ENCODE measurements at places on chromosomes 11 and 22. TPM values are rescaled to one million over a fixed set of nuclear protein-coding genes. Genes with fewer than 3 reads are reported as not detected.

Gene OR10D3
- total RNA-seq = not detected

Gene KCNJ5
- 1.1 TPM for total RNA-seq

- no peak for DNase-seq
- H3K4me1 ChIP-seq = no peaks in the 10 kb centered on the region
- no peaks in the 10 kb centered on the region for H3K27me3 ChIP-seq
- peak overlapping the region; percentile 3 for H3K27ac ChIP-seq
Observed at GRCh38 chr11:95829580-95830259, 39.4 kb downstream of the CEP57 start.

DNA sequence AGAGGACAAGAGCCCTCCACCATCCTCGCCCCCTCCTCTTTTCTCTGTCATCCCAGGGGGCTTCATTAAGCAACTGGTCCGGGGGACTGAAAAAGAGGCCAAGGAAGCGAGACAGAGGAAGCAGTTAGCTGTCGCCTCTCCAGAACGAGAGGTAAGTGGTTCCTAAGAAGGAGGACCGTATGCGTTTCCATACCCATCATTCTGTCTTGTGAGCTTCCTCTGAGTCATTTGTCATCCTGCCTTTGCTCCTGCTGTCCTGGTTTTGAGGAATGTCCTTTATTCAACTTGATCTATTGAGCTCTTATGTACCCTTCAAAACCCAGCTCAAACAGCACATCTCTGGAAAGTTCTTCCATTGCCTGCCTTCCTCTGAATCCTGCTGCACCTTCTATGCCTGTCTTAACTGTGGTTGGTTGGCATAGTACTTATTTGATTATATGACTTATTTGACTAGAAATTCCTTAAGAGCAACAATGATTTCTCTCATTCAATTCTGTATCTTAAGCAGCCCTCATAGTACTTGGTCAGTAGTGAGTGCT lies 21.3 kb downstream of the MYO18B start:
- H3K4me3 ChIP-seq = no peak overlapping the region
- peaks cover 3% of the 10 kb centered on the region for H3K36me3 ChIP-seq
- H3K27ac ChIP-seq = no peak overlapping the region
- no peak for DNase-seq
- peaks cover 7% of the 10 kb centered on the region for H3K27me3 ChIP-seq

GRCh38 chr11:6237266-6237665 lies 1.6 kb upstream of the CNGA4 start:
- no peak overlapping the region for H3K4me3 ChIP-seq
- peaks cover 12% of the 10 kb centered on the region for H3K4me1 ChIP-seq
- H3K27ac ChIP-seq = no peak overlapping the region
- H3K36me3 ChIP-seq = no peaks in the 10 kb centered on the region
- no peaks in the 10 kb centered on the region for H3K27me3 ChIP-seq

DNA sequence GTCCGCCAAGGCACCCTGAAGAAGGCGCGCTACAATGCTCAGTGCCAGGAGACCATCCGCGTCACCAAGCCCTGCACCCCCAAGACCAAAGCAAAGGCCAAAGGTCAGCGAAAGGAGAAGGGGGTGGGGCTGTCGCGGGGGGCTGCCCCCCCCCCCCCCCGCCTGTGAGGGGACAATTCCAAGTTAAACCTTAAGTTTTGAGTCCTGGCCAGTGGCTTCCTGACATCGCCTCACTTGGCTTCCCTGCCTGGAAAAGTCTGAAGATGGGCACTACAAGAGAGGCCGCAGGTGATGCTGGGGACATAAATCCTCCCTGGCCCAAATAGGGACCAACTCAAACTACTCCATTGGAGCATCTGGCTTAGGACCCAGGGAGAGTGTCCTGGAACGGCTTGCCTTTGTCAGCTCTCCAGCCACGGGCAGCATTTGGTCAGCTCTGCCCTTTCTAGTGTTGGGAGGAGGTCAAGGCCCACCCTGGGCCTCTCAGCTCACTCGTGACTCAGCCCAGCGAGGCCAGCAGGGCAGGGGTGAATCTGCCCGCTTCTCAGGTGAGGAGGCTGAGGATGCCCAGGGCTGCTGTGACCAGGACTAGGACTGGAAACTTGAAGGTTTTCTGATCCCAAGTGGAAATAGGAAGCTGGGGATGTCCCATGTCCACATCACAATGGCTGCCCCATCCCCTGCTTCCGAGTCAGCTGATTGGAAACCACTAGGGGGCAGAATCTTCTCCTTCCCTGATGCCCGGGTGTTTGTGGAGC lies 1.4 kb downstream of the MDK start:
- peaks cover 19% of the 10 kb centered on the region for H3K27me3 ChIP-seq
- H3K4me1 ChIP-seq = peaks cover 12% of the 10 kb centered on the region
- no peak for DNase-seq
- peak overlapping the region; percentile 92 for H3K4me3 ChIP-seq
- H3K27ac ChIP-seq = peak overlapping the region; percentile 37

DNA sequence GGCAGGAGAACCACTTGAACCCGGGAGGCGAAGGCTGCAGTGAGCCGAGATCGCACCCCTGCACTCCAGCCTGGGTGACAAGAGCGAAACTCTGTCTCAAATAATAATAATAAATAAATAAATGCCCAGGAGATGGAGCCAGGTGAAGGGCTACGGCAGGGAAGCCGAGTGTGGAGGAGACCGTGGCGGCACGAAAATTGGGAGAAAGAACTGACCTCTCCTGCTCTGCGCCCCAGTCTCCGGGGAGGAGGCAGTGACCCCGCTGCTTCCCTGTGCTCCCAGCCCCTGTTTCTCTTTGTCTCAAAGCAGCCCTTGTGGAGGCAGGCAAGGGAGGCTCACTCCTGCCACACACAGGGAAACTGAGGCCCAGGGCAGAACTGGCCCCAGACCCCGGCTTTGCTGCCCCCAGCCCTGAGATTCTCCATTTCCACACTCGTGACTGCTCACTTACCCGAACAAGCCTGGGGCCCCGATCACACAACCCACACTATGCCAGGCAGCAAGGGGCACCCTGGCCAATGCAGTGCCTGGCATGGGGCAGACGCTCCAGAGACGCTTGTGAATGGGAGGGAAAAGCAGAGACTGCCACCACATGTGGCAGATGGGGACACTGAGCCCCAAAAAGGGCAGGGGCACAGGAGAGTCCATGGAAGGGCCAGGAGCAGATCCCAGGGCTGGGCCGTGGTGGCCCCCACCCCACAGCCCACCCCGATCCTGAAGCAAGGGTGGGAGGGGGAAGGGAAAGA lies 80.4 kb upstream of the PRR5 start:
- no peaks in the 10 kb centered on the region for H3K4me1 ChIP-seq
- peaks cover 20% of the 10 kb centered on the region for H3K27me3 ChIP-seq
- no peak overlapping the region for H3K27ac ChIP-seq
- H3K4me3 ChIP-seq = no peak overlapping the region
- no peak for DNase-seq

All from progenitor cell of endocrine pancreas (in vitro differentiated cells).